CD4-positive, CD25-positive, alpha-beta regulatory T cell (primary cell): ENCODE measurements at places on chromosomes 1 and 21.

GRCh38 chr1:99527078-99527477 is 118.8 kb upstream of the PALMD start:
- no peak for DNase-seq

DNA sequence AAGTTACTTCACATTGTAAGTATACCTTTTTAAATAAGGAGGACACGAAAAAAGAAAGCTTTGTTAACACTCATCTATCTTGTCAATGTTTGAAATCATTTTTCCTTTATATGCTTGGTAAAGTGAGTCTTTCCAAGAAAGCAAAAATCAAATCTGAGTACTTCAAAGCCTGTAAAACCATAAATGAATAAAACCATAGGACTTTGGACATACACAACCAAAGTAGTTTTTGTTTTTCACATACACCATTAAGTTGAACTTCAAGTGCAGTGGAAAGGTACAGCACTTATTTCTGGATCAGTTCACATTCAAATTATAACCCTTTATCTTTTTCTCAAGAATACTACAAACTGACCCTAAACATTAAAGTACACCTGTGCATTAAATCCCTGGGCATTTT is 10.1 kb upstream of the PSMG1 start:
- no peak for DNase-seq

- DNase-seq = no peak
Measured at GRCh38 chr21:42699196-42699595, 45.8 kb downstream of the PDE9A start.

- DNase-seq = no peak
Measured at GRCh38 chr1:7620196-7620595, 150.9 kb upstream of the VAMP3 start.

DNA sequence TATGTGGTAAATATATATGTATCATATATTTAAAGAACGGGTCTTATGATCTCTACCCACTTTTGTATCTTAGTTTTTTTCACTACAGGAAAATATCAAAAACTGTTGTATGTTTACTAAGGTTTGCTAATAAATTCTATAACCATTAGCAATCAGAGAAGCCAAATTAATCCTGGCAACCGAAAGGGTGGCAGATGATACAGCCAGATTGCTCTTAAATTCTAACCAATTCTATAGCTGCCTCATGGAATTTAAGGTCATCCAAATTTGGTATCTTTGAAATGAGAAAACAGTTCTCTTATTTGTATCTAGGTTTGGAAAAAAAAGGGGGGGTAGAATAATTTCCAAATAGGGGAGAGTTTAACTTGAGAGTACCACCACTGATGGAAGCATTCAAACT is 591.2 kb downstream of the SMYD3 start:
- no peak for DNase-seq

GRCh38 chr1:169867012-169867675 is 26.6 kb downstream of the SCYL3 start:
- DNase-seq = no peak

DNA sequence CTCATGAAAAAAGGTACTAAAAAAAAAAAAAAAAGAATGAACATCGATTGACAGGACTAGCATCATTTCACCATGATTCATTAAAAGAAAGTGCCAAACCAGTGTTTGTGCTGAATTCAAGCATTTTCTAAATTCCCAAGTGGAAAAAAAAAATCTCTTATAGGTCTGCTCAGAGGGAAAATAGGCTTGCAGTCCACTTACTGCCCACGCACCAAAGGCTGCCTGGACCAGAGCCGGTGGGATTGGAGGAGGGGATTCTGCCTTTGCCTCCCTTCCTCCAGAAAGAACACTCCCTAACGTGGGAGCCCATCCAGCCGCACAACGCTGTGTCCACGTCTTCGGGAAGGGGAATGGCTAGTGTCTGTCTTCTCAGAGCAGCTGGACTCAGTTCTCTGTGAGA is 5.5 kb upstream of the TRAPPC10 start:
- DNase-seq = no peak

- DNase-seq = no peak
Measured at GRCh38 chr1:51669272-51669671, 52.4 kb downstream of the OSBPL9 start.

GRCh38 chr1:246435421-246436041 is 71.5 kb downstream of the SMYD3 start:
- DNase-seq = no peak

- no peak for DNase-seq
Measured at GRCh38 chr1:66852870-66853269, 51.8 kb upstream of the INSL5 start.

DNA sequence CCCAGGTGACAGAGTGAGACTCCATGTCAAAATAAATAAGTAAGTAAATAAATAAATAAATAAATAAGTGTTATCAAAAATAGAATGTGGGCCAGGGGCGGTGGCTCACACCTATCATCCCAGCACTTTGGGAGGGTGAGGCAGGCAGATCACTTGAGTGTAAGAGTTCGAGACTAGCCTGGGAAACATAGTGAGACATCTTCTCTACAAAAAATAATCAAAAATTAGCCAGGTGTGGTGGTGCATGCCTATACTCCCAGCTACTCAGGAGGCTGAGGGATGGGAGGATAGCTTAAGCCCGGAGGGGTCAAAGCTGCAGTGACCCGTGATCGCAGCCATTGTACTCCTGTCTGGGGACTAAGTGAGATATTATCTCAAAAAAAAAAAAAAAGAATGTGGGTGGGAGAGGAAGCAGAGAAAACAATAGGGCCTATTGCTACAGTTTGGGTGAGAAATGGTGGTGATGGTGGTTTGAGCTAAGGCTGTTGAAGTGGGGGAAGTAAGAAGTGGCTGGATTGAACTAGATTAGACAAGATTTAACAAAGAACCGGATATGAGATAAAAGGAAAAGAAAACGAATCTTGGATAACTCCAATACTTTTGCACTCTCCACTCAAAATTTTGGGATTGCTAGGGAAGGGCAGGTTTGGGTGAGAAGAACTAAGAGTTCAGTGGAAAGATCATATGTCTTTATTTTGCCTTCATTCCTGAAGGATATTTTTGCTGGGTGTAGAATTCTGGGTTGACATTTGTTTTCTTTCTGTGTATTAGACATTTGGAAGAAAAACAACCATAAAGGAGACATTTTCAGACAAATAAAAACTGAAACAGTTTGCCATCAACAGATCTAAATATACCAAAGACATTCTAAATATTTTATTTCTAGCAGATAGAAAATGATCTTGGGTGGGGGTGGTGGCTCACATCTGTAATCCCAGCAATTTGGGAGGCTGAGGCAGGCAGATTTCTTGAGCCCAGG is 57.1 kb upstream of the SPOCD1 start:
- no peak for DNase-seq

DNA sequence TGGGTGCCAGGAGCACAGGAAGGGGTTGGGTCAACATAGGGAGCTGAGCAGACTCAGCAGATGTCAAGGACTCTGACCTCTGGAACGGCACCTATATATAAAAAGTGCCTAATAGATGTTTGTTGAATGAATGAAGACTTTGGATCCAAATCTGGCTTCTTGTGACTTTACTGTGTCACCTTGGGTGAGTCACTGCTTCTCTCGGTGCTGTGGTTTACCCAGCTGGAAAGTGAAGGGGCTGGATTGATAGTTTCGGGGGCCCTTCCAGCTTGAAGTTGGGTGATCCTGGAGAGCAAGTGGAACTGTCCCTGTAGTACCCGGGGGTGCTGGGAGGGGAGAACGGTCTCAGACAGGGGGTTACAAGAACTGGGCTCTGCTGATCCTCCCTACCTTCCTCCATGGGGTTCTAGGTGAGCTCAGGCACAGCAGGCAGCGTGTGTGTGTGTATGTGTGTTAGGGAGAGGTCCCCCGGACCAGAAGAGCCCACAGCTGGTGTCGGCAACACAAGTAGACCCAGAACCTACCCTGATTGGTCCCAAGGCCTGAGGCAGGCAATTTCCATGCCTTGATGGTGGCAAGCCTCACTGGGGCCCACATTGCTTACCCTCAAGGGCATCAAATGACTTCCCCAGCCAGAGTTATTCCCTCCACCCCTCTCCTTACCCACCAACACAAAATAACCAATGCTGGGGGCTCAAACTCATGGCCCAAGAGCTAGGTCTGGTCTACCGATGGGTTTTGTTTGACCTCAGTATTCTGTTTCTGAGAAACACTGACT is 5.5 kb upstream of the PADI1 start:
- no peak for DNase-seq

- DNase-seq = no peak
Measured at GRCh38 chr1:37031429-37031828, 2.9 kb downstream of the GRIK3 start.

DNA sequence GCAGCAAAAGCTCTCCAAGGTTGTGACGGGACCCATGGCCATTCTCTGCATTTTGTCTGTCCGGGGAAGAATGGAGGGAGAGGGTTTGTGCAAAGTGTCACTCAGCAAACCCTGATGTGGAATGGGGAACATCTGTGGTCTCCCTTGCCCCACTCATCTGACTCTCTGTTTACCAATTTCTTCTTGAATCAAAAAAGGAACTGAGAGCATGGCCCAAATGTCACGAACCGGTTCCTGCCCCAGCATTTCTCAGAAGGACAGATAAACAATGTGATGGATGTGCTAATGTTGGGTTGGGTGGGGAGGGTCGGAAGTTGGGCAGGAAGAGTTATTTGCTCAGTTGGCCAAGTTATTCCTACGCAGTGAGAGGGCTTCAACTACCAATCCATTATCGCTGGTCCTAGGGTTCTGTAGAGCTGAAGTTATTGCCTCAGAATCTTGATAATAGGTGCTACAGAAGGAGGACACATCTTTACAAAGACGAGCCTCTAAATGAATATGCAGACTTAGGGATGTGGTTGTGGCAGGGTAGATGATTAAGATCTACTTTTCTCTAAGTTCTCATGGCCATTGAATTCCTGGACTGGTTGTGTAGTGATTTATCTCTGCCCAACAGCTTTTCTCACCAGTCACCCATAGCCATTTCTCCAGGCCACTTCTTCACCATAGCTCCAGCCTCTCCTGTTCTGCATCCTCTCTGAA is 9.6 kb upstream of the DUSP12 start:
- DNase-seq = no peak
